ENCODE measurements at places on chromosomes 1 and 21.
A peak's percentile ranks its signal among the peaks of the same experiment; 100 is the strongest.

DNA sequence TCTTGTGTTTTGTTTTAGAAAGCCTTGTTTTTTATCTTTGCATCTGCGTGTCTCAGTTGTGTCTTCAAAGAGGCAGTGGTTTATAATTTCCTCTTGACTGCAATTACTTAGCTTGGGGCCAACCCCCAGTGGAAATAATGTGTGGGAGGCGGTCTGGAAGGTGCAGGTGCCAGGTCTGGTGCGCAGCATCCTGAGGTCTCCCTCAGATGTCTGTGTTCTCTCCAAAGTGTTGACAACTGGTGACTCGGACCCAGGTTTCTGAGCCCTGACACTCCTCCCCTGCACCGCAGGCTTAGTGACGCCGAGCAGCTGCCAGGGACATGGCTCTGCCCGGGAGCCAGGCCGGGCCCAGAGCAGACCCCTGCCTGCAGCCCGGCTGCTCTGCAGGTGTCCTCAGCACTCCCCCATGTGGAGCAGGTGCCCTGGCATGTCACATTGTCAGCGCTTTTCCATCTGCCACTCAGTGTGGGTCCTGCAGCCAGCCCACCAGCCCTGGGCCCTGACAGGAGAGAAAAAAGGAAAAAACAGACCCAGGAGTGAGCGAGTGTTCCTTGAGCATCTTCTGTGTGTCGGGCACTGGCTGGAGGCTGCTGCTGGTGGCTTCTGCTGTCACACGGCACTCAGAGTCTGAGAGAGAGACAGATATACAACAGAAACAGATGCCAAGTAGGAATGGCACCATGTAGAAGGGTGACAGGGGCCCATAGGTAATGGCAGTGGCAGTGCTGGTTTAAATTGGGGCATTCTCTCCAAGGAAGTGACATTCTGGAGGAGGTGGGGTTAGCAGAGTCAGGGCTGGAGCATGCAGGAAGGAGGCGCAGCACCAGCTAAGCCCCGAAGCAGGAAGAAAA, 24.8 kb upstream of the SELENON start:
- DNase-seq, result no peak

- no peak for DNase-seq
Measured at GRCh38 chr21:39188521-39189139, 5.4 kb upstream of the PSMG1 start.

GRCh38 chr21:38486221-38486620, 12.1 kb downstream of the ERG start:
- DNase-seq, result no peak

DNA sequence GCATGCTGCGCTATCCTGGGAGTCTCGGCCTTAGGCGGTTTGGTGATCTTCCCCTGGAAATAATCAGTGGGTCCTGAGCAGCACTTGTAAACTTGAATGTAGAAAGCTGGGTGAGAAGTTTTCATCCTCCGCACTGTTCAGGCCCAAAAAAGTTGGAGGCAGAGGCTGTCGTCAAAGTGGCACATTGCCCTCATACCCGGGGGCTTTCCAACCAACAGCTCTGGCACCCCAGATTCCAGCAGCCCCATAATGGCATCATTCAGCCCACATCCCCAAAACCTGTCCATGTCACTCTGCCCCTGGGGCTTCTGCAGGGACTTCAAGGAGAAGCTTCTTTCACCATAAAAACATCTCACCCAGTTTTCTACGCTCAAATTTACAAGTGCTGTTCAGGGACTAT, 59.3 kb downstream of the TOR1AIP2 start:
- no peak for DNase-seq

GRCh38 chr1:226491093-226491850, 57.3 kb upstream of the STUM start:
- no peak for DNase-seq

- DNase-seq, result no peak
Measured at GRCh38 chr1:230536641-230537155, 105.6 kb upstream of the COG2 start.

- DNase-seq, result peak; percentile 62
Measured at GRCh38 chr1:153465811-153466636, 5.6 kb upstream of the S100A7 start.

DNA sequence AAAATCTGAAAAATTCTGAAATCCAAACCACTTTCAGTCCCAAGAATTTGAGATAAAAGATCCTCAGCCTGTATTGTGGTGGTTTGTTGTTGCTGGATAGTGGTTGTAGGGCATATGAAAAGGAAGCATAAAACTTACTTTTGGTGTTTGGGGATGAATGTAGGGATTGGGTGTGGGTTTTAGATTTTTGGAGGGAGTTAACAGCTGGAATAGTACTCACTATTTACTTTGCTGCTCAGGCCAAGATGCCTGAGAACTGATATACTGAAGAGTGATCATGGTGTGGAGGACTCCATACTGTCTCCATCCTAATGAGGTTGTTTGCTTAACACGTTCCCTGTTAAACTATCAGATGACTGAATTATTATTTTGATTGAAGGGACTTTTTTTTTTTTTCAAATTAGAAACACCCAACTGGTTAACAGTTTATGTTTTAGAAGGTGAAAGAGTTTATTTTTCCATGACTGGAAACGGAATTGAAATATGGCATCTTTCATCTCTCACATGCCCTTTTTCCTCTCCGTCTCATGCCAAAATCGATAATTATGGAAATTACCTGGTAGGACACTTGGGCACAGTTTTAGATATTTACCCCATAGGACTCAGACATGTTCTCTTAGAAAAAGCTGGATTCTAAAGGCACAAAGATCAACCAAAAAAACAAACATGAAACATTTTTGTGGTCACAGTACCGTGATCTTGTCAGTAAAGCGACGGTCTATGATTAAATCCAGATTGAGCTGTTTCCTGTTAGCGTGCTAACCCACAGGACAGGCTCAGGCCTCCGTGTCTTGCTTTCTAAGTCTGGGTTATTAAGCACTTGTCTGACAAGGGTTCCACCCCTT, 37.3 kb downstream of the RGL1 start:
- DNase-seq, result no peak

- DNase-seq, result no peak
Measured at GRCh38 chr21:28311411-28312190, 681.1 kb downstream of the LTN1 start.

Data from left ventricle myocardium superior (tissue), 1 donor.